ENCODE measurements at places on chromosomes 1 and 21. TPM values are rescaled to one million over a fixed set of nuclear protein-coding genes. Genes with fewer than 3 reads are reported as not detected.

- H3K27me3 ChIP-seq: no peaks in the 10 kb centered on the region
- H3K36me3 ChIP-seq: no peaks in the 10 kb centered on the region
- H3K4me1 ChIP-seq: peaks cover 10% of the 10 kb centered on the region
- H3K27ac ChIP-seq: peak overlapping the region; percentile 7
- DNase-seq: no peak
Observed at GRCh38 chr1:234683861-234684632, 74.1 kb upstream of the IRF2BP2 start.

GRCh38 chr21:29751473-29752185 lies 188.2 kb downstream of the GRIK1 start:
- H3K4me3 ChIP-seq: no peak overlapping the region
- no peaks in the 10 kb centered on the region for H3K4me1 ChIP-seq
- no peak overlapping the region for H3K27ac ChIP-seq
- DNase-seq: peak; percentile 47

- no peak overlapping the region for H3K4me3 ChIP-seq
- H3K27ac ChIP-seq: no peak overlapping the region
- H3K27me3 ChIP-seq: no peaks in the 10 kb centered on the region
- no peaks in the 10 kb centered on the region for H3K4me1 ChIP-seq
- peak; percentile 1 for DNase-seq
- no peaks in the 10 kb centered on the region for H3K36me3 ChIP-seq
Observed at GRCh38 chr1:225156254-225156653, 226.8 kb downstream of the DNAH14 start.

- H3K4me1 ChIP-seq: no peaks in the 10 kb centered on the region
- H3K36me3 ChIP-seq: no peaks in the 10 kb centered on the region
- no peak overlapping the region for H3K4me3 ChIP-seq
- no peak overlapping the region for H3K27ac ChIP-seq
- H3K27me3 ChIP-seq: peaks cover 8% of the 10 kb centered on the region
- no peak for DNase-seq
Observed at GRCh38 chr21:25862596-25862995, 127.8 kb downstream of the GABPA start.

S100A1 gene
- total RNA-seq: 0.29 TPM

GRCh38 chr21:37842163-37842919 lies 73.9 kb downstream of the KCNJ6 start:
- no peaks in the 10 kb centered on the region for H3K36me3 ChIP-seq
- no peak for DNase-seq
- no peak overlapping the region for H3K27ac ChIP-seq
- no peaks in the 10 kb centered on the region for H3K4me1 ChIP-seq

KCNC4 gene
- total RNA-seq: 1.4 TPM

HES3 gene
- total RNA-seq: not detected

VWA1 gene
- total RNA-seq: 4.3 TPM

GRCh38 chr1:223136086-223136485 lies 7.0 kb downstream of the TLR5 start:
- H3K4me1 ChIP-seq: peaks cover 30% of the 10 kb centered on the region
- H3K4me3 ChIP-seq: no peak overlapping the region
- H3K27ac ChIP-seq: no peak overlapping the region
- no peaks in the 10 kb centered on the region for H3K36me3 ChIP-seq

GRCh38 chr1:3012456-3013291 lies 8.6 kb upstream of the ACTRT2 start:
- H3K36me3 ChIP-seq: no peaks in the 10 kb centered on the region
- peak overlapping the region; percentile 39 for H3K4me3 ChIP-seq
- no peaks in the 10 kb centered on the region for H3K27me3 ChIP-seq

DNA sequence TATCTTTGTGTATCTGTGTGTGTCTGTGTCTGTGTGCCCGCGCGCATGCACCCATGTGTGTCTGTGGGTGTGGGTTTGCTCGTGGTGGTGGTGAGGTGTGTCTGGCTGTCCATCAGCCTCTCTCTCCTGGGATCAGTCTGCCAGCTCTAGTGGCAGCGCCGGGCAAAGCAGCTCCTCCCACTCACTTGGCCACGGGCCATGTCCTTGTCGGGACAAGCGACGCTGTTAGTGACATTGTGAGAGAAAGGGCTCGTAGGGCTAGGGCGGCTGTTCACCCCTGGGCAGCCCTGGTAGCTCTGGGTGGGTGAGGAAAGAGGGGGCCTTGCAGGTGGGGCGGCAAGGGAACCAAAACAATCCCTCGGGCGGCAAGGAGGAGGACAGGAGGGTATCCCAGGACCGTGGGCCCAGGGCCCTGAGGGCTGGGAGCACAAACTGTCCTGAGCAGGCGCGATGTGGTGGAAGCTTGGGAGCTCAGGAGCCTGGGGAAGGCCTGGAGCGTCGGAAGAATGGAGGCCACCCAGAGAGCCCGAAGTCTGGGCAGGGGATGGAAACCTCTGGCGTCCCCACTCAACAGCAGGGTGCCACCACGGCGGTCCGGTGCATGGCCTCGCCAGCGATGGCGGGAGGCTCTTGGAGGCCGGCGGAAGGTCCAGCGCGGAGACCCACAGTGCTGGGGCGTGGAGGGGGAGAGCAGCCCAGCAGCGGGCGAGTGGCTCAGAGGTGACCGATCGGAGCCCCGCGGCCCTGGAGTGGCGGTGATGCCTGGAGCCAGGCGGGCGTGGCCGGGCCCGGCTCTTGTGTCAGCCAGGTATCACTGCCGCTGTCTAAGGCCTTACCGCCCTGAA lies 140.5 kb downstream of the LIPI start:
- no peaks in the 10 kb centered on the region for H3K4me1 ChIP-seq
- no peak overlapping the region for H3K4me3 ChIP-seq
- H3K27me3 ChIP-seq: no peaks in the 10 kb centered on the region
- no peaks in the 10 kb centered on the region for H3K36me3 ChIP-seq

DRAXIN gene
- total RNA-seq: under 0.01 TPM

DNA sequence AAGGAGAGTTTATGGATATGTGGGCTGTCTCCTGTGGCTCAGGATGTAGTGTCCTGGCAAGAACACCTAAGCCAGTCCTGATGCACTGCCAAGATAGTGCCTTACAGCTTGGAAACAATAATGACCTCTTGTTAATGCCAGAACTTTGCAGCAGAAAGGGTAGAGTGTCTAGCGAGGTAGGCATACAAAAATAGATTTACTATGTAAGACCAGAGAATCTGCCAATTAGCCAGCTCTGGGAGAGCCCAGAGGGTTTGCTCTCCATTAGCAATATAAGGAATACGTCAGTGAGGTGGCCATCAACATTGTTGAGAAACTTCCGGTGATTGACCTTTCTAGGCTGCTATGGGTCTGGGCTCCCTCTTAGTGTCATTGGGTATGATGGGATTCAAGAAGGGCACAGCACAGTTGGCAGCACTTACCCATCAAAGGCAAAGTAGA lies 178.5 kb upstream of the GALNT2 start:
- no peaks in the 10 kb centered on the region for H3K36me3 ChIP-seq
- no peak overlapping the region for H3K27ac ChIP-seq
- H3K4me1 ChIP-seq: no peaks in the 10 kb centered on the region
- no peak overlapping the region for H3K4me3 ChIP-seq
- DNase-seq: no peak

DNA sequence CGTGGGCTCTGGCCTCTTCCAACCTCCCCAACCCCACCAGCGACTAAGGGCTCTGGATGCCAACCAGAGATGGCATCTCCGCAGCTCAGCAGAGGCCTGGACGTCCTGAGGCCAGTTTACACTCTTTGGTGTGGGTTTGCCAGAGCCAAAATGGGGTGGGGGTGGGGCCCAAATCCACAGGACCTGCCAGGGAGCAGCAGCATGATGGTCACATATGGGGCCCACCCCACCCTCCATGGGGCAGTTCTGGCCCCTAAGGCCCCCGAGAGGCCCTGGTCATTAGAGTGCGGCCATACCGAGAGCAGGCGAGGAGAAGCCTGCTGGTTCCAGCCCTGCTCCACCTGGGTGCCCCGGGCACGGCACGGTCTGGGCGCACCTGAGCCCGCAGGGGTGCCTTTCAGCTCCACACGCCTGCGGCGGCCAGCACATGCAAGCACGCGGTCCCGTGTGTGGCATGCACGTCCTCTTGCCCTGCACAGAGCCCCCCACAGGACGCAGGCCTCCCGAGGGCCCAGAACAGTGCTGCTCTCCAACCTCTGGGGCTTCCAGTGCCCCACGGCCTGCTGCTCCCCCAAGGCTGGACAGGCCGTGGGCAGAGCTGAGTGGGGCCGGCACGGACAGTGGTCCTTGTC lies 4.8 kb downstream of the C1QTNF12 start:
- H3K27me3 ChIP-seq: peaks cover 25% of the 10 kb centered on the region
- H3K4me3 ChIP-seq: no peak overlapping the region
- no peaks in the 10 kb centered on the region for H3K4me1 ChIP-seq

- H3K4me1 ChIP-seq: peaks cover 26% of the 10 kb centered on the region
- no peak overlapping the region for H3K4me3 ChIP-seq
- peak; percentile 60 for DNase-seq
- no peaks in the 10 kb centered on the region for H3K27me3 ChIP-seq
- no peaks in the 10 kb centered on the region for H3K36me3 ChIP-seq
- H3K27ac ChIP-seq: no peak overlapping the region
Observed at GRCh38 chr1:65795311-65795710, 2.6 kb downstream of the PDE4B start.

PRR9 gene
- not detected for total RNA-seq

EPHB2 gene
- total RNA-seq: 8.7 TPM

- H3K36me3 ChIP-seq: no peaks in the 10 kb centered on the region
- no peak overlapping the region for H3K27ac ChIP-seq
- no peaks in the 10 kb centered on the region for H3K4me1 ChIP-seq
- no peak overlapping the region for H3K4me3 ChIP-seq
Observed at GRCh38 chr1:40004857-40005256, 35.7 kb upstream of the CAP1 start.

- H3K27ac ChIP-seq: no peak overlapping the region
- H3K4me1 ChIP-seq: peaks cover 6% of the 10 kb centered on the region
- H3K36me3 ChIP-seq: no peaks in the 10 kb centered on the region
- no peak overlapping the region for H3K4me3 ChIP-seq
- no peaks in the 10 kb centered on the region for H3K27me3 ChIP-seq
Observed at GRCh38 chr1:24198766-24199165, 11.7 kb upstream of the IFNLR1 start.

C1orf116 gene
- not detected for total RNA-seq

GRCh38 chr1:186183970-186184628 lies 191.0 kb downstream of the TPR start:
- peak overlapping the region; percentile 43 for H3K4me3 ChIP-seq
- H3K4me1 ChIP-seq: peaks cover 63% of the 10 kb centered on the region
- DNase-seq: no peak
- H3K27ac ChIP-seq: peak overlapping the region; percentile 81
- no peaks in the 10 kb centered on the region for H3K36me3 ChIP-seq
- no peaks in the 10 kb centered on the region for H3K27me3 ChIP-seq

SLC25A34 gene
- total RNA-seq: 1.5 TPM

GRCh38 chr1:153357853-153358690 lies at the start of gene S100A9:
Gene S100A9 (plus strand): TSS chr1:153357854. CDS start chr1:153358284, 430 bp downstream.
- no peak within 1 kb of the TSS for H3K4me3 ChIP-seq
- peak; percentile 68 for DNase-seq
- no peak within 1 kb of the TSS for H3K27ac ChIP-seq
- no peaks in the 10 kb centered on the region for H3K36me3 ChIP-seq
- H3K27me3 ChIP-seq: no peaks in the 10 kb centered on the region

DNA sequence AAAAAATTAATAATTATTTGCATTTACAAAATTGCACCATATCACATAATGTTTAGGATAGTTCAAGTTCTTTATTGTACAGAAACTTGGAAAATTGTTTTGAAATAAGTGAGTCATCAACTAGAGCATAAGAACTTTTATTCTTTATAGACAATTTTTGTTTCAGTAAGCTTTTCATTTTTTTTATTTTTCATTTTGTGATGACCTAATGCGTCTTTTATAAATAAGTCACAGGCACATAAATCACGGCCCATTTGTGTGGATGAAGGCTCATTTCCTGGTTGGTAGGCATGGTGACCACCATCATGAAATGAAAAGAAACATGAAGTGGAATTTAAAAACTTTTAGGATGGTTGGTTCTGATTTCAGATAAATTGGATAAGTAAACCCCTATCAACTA lies 39.3 kb downstream of the SPAG17 start:
- no peaks in the 10 kb centered on the region for H3K36me3 ChIP-seq
- H3K27me3 ChIP-seq: no peaks in the 10 kb centered on the region
- DNase-seq: no peak
- H3K27ac ChIP-seq: no peak overlapping the region
- H3K4me3 ChIP-seq: no peak overlapping the region

CAMK2N1 gene
- total RNA-seq: 1.5 TPM

- peak; percentile 83 for DNase-seq
- H3K27ac ChIP-seq: peak overlapping the region; percentile 89
- no peaks in the 10 kb centered on the region for H3K27me3 ChIP-seq
- peaks cover 31% of the 10 kb centered on the region for H3K4me1 ChIP-seq
- no peaks in the 10 kb centered on the region for H3K36me3 ChIP-seq
- no peak overlapping the region for H3K4me3 ChIP-seq
Observed at GRCh38 chr1:16076865-16077238, 3.4 kb upstream of the FAM131C start.

- no peaks in the 10 kb centered on the region for H3K27me3 ChIP-seq
- no peak overlapping the region for H3K27ac ChIP-seq
- peaks cover 10% of the 10 kb centered on the region for H3K4me1 ChIP-seq
- DNase-seq: no peak
Observed at GRCh38 chr1:41875487-41875886, 43.2 kb downstream of the HIVEP3 start.

DNA sequence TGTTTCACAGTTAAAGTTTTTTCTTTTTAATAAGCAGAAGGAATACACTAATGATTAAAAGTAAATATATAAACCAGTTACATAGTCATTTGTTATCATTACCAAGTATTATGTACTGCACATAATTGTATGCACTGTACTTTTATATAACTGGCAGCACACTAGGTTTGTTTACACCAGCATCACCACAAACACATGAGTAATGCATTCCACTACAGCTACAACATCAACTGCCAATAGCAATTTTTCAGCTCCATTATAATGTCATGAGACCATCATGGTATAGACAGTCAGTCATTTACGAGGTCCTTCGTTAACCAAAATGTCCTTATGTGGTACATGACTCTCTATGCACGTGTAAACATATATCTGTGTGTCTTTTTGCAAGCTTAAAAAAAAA lies 35.2 kb downstream of the SCYL3 start:
- H3K4me3 ChIP-seq: no peak overlapping the region
- H3K27ac ChIP-seq: no peak overlapping the region
- H3K4me1 ChIP-seq: no peaks in the 10 kb centered on the region
- DNase-seq: no peak

RHCE gene
- 0.88 TPM for total RNA-seq

GRCh38 chr1:6152181-6152580 lies 27.9 kb downstream of the CHD5 start:
- no peaks in the 10 kb centered on the region for H3K36me3 ChIP-seq
- H3K27ac ChIP-seq: no peak overlapping the region
- no peak for DNase-seq
- H3K27me3 ChIP-seq: peaks cover 8% of the 10 kb centered on the region
- no peaks in the 10 kb centered on the region for H3K4me1 ChIP-seq
- no peak overlapping the region for H3K4me3 ChIP-seq

DMRTA2 gene
- under 0.01 TPM for total RNA-seq

PCBP3 gene
- 1.1 TPM for total RNA-seq

ANKRD45 gene
- not detected for total RNA-seq

LORICRIN gene
- total RNA-seq: not detected

Measured in osteoblast (primary cell).